ENCODE measurements at places on chromosomes 4 and X. TPM values are rescaled to one million over a fixed set of nuclear protein-coding genes. Genes with fewer than 3 reads are reported as not detected.

GRCh38 chr4:35102066-35102465, 1142.2 kb downstream of the ARAP2 start:
- DNase-seq, result no peak

DNA sequence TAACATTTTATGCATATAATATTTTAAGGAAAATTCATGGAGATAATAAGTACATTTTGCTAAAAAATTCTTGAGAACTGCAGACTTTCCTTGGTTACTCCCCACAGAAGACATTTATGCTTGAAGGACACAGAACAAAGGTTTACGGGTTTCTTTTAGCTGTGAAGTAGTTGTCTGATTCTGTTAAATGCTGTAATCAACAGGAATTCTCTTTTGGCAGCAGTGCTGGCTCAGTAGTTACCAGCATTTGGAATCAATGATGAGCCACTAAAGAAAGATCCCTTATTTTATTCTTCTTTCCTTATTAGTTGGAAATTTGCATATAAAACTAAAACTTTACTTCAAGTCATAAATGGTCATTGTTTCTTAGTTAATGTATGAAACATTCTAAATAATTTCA, 199.3 kb upstream of the FAT4 start:
- DNase-seq, result no peak

GRCh38 chr4:101284546-101284945, 62.8 kb downstream of the PPP3CA start:
- no peak for DNase-seq

GRCh38 chrX:18010253-18010652, 149.2 kb upstream of the RAI2 start:
- no peak for DNase-seq

GRCh38 chr4:107718351-107718965, 1.6 kb downstream of the PAPSS1 start:
- DNase-seq, result no peak

DNA sequence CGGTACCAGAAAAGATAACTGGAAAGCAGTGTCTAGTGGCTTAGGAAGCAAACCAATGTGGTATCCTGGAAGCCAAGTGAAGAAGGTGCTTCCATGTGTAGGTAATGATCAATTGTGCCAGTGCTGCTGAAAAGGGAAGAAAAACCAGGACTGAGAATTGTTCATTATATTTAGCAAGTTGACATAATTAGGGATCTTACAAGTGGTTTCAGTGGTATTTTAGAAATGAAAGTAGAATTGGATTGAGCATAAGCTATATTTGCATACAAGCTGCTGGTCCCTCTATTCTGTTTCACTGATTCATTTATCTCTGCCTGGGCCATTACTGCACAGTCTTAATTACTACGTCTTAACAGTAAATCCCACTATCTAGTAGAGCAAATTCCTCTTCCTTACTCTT, 32.3 kb downstream of the PRDM8 start:
- no peak for DNase-seq

GRCh38 chr4:117001077-117001476, 84.3 kb downstream of the TRAM1L1 start:
- DNase-seq, result no peak

The CLDN2 gene
- total RNA-seq, result 2.4 TPM

The HERC5 gene
- total RNA-seq, result 5.6 TPM

DNA sequence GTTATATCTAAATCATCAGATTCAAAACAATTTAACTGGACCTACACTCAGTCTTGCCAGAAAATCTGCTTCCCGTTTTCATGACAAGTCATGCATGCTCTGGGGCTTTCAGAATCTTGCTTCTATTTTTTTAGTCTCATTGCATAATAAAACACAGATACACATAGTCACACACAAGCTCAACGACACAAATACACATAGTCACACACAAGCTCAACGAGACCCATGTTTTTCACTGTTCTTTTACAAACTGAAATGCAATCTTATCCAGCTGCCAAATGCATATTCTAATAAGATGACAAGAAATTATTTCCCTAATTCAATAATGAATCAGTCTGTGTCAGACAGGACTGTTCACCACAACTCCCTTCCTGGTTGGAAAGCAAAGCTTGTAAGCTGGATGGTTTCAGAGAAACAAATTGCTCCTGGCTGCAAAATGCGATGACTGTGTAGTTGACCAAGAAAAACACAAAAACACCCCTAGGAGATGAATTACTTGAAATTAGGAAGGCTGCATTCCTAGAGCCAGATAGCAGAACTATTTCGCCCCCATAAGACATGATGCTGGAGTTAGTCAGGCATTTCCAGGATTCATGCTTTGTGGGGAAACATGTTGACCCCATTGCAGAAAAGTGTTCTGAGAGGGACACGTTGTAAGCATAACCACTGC, 208.7 kb downstream of the CHIC2 start:
- no peak for DNase-seq

DNA sequence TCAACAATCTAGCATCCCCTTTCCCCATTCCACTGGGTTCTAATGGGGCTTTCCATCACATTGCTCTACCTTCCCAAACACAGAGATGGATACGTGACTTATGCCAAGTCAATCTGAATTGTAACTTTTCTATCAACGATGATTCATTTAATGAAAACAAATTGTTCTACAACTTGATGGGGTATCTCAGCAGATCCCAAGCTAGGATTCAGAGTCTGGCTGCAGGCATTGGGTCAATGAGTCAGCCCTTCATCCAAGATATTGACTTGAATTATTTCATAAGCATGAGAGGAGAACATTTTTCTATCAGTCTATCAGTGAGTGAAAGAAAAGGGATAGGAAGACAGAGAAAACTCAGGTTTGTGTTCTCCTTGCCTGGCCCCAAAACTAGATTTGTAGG, 15.0 kb upstream of the HPGDS start:
- DNase-seq, result no peak

The TMSB15B gene
- 3.9 TPM for total RNA-seq

- DNase-seq, result no peak
Observed at GRCh38 chrX:39399387-39399786, 598.1 kb downstream of the MID1IP1 start.

The MAGEC1 gene
- not detected for total RNA-seq

- no peak for DNase-seq
Observed at GRCh38 chr4:39889226-39889625, 88.5 kb downstream of the PDS5A start.

DNA sequence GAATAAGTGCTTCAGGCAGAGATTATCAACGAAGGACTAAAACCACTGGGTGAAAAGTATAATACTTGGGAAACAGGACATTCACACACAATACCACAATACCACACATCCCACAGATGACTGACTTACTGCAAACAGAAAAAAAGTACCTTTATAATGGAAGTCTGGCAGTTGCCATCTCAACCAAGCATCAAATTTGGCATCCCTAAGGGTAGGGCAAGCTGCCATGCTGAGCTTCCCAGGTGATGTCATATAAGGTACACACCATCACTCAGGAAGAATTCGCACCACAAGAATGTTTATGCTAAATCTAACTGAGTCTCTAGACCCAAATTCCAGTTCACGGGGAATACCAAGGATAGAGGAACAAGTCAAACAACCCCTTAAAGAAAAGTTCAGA, 9.1 kb downstream of the QDPR start:
- no peak for DNase-seq

DNA sequence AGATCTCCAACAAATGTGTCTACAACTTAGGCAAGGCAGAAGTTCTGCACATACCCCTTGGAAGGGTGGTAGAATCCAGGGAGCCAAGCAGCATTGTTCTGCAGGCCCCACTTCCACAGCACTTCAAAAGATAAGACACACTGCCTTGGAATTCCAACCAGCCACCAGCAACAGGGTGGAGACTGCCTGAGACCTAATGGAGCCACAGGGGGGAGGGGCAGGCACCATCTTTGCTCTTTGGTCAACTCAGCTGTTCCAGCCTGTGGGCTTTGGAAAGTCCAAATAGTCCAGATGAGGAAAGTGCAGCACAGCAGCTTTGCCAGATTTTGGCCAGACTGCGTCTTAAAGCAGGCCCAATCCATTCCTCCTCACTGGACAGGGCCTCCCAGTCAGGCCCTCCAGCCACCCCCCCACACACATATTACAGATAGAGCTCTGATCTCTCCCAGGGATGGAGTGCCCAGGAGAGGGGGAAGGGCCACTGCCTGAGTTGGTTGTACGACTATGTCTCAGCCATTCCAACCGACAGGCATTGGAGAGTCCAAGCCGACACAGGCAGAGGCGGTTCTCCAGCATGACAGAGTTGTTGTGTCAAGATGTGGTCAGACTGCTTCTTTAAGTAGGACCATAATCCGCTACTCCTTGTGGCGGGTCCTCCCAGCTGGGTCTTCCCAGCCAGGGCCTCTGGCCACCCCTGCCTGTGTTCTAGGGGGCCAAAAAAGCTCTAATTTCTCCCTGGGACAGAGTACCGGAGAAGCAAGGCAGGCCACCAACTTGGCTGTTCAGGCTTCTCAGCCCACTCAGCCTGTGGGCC, 42.5 kb upstream of the ANTXR2 start:
- DNase-seq, result no peak

GRCh38 chr4:74158466-74159142, 686 bp downstream of the MTHFD2L start:
- no peak for DNase-seq

DNA sequence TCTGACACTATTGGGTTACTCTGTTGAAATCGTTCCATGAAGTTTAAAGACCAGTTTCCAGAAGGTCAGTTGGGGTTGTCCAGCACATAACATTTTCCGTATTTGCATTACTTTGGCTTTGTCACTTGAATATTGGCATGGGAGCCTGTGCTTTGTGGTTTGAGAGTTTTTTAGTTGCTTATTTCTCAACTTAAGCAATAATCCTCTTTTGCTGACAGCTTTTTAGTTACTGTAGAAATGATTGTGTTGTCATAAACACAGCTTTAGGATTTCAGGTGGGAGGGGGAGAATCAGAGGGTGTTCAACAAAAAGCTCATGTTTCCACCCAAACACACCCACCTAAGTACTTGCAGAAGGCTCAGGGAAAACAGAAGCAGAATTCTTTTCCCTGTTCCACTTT, 210.7 kb upstream of the TLL1 start:
- DNase-seq, result no peak

DNA sequence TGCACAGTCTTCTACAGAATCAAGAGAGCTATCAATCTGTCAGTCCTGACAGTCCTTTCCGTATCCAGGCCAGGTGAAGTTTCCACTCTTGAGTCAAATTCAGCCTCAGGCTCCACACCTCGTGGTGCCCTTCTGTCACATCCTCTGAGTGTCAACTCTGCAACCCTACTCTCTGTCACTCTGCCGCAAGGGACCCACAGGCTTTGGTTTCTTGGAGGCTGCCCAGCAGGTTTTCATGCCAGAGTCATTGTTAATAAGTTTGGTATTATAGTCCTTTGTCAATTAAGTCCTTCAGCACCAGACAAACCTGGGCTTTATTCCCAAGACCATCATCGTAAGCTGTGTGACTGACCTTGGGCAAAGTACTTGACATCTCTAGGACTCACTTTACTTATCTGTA, 83.4 kb upstream of the KLHL13 start:
- DNase-seq, result no peak

DNA sequence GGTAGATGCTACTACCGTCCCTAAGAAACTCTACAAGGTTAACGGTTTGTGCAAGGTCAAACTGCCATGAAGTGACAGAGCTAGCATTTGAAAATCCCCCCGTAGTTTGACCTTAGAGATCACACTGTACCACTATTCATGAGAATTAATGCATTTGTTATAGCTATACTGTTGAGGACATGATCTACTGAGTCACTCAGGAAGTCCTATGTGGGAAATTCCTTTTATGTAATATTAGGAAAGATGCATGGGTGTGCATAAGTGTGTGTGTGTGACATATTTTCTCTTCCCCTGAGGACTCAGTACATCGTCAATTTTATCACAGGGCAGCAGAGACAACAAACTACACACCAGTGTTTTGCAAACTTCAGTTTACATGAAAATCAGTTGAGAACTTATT, 141.1 kb downstream of the FBXW7 start:
- no peak for DNase-seq

- no peak for DNase-seq
Observed at GRCh38 chr4:116401293-116401692, 684.1 kb downstream of the TRAM1L1 start.

The OSTC gene
- total RNA-seq, result 79.0 TPM

DNA sequence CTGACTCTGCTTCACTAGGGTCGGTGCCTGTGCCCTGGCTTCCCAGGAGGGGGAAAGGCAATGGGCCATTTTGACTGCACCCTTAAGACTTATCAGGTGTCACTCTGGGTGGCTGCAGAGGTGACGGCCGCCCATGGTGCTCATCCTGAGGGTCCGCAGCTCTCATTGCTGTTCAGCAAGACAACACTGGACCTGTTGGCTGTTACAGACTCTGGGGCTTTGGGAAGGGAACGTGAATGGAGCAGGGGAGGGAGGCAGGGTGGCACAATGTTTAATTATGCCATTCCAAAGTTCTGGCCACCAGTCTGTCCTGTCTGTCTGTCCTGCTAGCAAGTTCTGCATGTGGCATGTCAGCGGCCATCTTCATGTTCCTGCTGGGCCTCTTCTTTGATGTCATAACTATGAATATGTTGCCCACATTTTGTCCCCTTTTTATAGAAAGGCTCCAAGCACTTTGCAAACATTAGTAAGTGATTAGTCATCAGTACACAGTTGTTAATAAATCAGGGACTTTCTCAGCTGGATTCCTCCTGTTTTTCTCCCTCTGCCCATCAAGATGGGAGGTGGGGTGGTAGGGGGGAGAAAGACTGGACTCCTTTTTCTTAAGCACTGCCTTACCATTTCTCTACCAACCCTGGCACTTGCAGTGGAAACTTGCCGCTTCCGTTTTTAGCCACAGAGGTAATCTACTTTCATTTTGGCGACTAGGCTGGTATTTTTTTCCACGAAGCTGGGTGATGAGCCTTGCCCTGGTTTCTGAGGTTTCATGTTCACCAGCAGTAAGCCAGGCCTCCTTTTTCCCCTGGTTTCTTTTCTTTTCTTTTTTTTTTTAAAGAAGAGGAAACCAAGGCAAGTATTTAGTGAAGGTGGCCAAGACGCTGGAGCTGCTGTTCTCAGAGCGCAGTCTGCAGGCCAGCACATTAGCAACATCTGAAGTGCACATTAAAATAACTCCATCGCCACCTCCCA, 88.6 kb upstream of the TRIM2 start:
- no peak for DNase-seq

GRCh38 chr4:12126474-12126873, 697.8 kb upstream of the HS3ST1 start:
- DNase-seq, result no peak

GRCh38 chr4:53764761-53765490, 173.6 kb upstream of the LNX1 start:
- DNase-seq, result no peak

The CSN3 gene
- total RNA-seq, result not detected

DNA sequence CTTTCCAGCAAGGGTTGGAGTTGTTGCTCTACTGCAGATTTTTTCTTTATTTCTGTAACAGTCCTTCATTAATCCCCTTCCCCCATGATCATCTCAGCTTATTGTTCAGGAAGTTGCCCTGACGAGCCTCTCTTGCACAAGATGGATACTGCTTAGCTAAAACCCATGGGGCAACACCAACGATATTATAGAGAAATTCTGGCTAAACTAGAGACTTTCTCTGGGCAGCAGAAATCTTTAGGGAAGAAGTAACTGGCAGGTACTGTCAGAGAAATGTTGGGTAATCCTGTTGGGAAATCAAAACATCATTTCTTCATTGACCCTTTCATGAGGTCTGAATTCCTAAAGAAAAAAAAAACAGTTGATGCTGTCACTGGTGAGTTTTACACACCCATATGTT, 921.3 kb downstream of the NLGN4X start:
- DNase-seq, result no peak

The GAGE13 gene
- total RNA-seq, result not detected

The CAPN6 gene
- 1.3 TPM for total RNA-seq
